Stimulated activated CD4-positive, alpha-beta T cell treated with anti-CD3 and anti-CD28 coated beads, TNF-alpha, amount 100 ng/mL, for 24 hours (primary cell): ENCODE measurements at places on chromosomes 2 and 18.

DNA sequence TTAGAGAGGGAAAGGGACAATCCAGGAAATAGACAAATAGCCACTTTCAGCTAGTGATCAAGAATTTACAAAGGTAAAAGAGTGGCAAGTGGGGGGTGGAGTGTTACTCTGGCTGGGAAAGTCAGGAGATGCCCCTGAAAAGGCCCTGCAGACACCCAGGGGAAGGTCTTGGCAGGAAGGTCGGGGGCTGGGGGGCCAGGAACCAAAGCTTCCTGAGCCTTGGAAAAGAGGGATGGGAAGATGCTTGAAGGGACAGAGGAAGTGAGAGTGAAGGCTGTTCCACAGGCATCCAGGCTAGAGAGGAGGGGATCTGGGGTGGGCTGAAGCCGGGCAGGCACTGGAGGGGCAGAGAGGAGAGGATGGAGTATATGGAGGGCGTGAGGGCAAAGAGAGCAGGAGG, 3.9 kb upstream of the TMEM37 start:
- no peak for DNase-seq

GRCh38 chr2:102072741-102073140, 69.8 kb upstream of the IL1R1 start:
- DNase-seq = no peak

- DNase-seq = no peak
Observed at GRCh38 chr2:215817046-215817445, 196.3 kb downstream of the MREG start.

- DNase-seq = no peak
Observed at GRCh38 chr2:222318712-222319585, 20.2 kb upstream of the PAX3 start.

GRCh38 chr18:7603259-7604000, 36.3 kb downstream of the PTPRM start:
- DNase-seq = no peak

DNA sequence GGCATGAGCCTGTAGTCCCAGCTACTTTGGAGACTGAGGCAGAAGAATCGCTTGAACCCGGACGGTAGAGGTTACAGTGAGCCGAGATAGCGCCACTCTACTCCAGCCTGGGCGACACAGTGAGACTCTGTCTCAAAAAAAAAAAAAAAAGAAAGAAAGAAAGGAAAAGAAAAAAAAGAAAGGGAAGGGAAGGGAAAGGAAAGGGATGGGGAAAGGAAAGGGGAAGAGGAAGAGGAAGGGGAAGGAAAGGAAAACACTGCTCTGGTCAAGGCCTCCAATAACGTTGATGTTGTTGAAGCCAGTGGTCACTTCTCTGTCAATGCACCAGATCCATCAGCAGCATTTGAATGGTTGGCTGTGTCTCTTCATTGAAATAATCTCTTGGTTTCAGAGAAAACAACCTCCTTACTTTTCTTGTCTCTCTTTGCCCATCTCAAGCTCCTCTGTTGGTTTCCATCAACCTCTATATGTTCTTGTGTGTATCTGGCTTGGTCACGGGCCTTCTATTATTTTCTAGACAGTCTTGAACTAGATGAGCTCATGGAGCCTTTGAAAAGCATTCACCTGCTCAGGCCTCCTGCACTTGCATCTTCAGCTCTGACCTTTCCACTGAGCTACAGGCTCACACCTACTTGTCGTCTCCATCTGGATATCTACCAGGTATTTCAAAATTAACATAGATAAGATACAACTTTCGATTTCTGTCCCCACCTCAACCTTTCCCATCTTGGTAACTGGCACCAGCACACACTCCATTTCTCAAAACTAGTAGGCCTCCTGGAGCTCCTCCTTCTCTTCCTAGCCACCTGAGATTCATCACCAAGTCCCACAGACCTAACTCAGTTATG, 69.4 kb upstream of the LAPTM4A start:
- no peak for DNase-seq

GRCh38 chr2:143528021-143528420, 398.8 kb downstream of the ARHGAP15 start:
- DNase-seq = no peak

- DNase-seq = no peak
Observed at GRCh38 chr2:190766174-190766572, 114.4 kb upstream of the GLS start.

DNA sequence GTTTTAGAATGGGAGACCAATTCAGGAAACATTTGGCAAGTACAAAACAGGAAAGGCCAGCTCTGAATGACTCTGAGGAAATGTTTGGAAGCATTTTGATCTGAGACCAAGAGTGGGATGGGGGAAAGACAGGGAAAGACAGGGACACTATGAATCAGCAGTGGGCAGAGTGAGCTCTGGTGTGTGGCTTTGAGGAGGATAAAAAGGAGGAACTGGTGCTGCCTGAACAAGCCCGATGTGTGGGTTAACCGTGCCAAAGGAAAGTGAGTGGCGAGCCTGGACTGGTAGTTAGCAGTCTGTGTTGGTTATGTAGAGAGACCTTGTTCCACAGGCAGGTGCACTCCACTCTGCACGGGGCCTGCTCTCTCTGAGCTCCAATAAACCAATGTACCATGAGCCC, 5.3 kb downstream of the MFSD6 start:
- no peak for DNase-seq

- no peak for DNase-seq
Observed at GRCh38 chr2:11281186-11281585, 63.2 kb downstream of the ROCK2 start.

GRCh38 chr2:235968155-235968554, 200.0 kb downstream of the GBX2 start:
- no peak for DNase-seq

- no peak for DNase-seq
Observed at GRCh38 chr2:158644139-158644538, 151.0 kb upstream of the DAPL1 start.

DNA sequence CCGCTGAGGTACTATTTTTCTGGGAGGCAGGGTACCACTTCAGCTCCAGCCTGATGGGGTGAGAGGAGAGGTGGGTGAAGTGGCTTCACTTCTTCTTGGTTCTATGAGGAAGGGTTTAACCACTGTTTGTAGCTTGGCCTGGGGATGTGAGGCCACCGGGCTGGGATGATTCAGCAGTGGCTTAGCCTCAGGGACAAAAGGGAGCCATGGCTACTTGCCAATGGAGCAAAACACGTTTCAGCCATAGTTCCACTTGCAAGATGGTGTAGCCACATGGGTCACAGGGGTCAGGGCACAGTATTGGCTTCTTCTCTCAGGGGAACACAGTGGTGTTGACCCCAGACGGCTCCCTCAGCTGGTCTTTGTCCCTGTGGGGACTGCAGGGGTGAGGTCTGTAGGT, 14.9 kb downstream of the ZDBF2 start:
- no peak for DNase-seq

DNA sequence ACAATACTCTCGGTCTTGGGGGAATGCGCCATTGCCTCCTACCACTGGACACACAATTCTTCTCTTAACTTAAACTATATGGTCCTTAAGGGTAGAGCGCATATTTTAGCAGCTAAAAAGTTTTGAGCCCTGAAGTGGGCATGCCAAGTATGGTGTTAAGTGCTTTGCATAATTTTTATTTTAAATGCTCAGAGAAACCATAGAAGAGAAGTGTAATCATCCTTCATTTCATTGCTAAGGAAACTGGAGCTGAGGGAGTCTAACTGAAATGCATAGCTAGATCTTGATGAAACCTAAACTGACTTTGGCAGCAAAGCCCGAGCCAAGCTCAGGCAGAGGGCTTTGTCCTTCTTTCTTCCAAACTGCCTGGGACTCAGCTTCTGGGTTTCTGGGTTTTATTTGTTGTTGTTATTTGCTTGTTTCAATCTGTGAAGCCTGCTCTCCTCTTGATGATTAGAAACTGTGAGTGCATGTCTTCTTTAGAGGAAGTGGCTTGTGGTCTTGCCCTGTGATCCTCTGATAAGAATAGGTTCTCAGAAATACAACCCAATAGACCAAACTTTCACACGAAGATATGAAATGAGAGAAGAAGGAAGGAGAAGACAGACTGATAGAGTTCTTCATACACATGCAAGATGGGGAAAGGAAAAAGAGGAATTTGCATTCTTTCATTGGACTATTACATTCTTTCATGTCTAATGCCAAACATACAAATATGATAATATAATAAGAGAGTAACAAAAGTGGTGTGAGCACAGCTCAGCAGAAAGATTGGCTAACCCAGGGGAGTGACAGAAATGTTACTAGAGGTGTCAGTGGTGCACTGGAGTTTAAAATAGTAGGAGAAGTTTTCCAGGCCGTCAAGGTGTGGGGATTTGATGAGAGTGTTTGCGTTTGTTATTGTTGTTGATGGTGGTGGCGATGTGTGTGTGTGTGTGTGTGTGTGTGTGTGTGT, 7.5 kb upstream of the RNF144A start:
- DNase-seq = no peak

- DNase-seq = no peak
Observed at GRCh38 chr2:160917850-160918249, 242.4 kb upstream of the TANK start.

- no peak for DNase-seq
Observed at GRCh38 chr2:43685357-43685756, 9.1 kb upstream of the C1GALT1C1L start.

GRCh38 chr18:48219810-48220499, 189.2 kb downstream of the ZBTB7C start:
- no peak for DNase-seq

DNA sequence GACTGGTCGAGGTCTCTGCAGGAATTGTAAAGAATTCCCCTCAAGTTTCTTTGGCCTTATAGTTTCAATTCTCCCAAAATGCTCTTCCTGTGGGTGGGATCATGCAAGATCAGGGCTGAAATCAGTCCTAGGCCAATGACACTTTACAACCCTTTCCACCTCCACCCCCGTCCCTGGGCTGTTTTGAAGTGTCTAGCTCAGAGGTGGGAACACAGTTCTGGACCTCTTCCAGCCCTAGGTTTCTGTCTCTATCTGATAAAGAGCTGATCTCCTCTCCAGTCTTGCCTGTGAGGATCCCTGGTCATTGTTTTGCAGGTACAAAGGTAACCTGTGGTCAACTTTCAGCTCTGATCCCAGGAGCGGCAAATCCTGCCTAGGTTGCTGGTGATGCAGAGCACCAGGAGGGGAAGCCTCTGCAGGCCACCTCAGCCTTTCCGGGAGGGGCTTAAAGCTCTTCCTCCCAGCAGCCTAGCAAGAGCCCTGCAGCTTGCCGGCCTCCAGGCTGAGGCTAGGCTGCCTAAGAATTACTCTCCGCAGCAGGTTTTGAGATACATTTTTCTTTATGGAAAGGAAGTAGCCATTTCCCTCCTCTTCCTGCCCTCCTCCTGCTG, 69.8 kb upstream of the WIPF1 start:
- no peak for DNase-seq

DNA sequence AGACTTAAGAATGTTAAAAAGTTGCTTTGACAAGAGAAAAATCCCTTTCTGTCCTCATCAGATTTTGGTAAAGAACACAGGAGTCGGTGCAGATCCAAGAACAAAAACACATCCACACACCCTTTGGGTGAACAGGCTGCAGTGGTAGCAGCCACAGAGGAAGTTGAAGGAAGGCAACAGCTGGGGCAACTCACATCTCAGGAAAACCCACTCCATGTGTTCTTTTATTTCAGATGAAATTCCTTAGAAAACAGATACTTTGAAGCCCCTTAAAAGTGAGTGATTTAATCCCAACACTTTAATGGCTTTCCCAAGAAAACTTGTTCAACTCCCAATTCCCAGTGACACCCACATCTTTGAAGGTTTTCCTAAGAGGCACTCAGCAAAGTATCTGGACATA, 271.3 kb downstream of the ICOS start:
- DNase-seq = no peak

DNA sequence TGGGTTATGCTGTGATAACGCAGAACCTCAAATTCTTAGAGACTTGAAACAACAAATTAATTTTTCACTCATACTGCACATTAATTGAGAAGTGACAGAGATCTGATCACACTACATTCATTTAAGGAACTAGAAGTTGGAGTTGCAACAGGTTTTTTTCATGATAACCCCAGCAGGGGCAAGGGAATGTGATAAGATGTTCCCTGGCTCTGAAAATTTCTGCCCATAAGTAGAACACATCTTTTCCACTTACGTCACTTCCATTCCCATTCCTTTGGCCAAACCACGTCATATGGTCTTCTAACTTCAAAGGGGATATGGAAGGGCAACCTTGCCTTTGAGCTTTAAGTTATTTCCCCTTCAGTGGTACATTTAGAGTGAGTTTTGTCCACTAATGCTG, 29.7 kb upstream of the PSME4 start:
- DNase-seq = no peak

DNA sequence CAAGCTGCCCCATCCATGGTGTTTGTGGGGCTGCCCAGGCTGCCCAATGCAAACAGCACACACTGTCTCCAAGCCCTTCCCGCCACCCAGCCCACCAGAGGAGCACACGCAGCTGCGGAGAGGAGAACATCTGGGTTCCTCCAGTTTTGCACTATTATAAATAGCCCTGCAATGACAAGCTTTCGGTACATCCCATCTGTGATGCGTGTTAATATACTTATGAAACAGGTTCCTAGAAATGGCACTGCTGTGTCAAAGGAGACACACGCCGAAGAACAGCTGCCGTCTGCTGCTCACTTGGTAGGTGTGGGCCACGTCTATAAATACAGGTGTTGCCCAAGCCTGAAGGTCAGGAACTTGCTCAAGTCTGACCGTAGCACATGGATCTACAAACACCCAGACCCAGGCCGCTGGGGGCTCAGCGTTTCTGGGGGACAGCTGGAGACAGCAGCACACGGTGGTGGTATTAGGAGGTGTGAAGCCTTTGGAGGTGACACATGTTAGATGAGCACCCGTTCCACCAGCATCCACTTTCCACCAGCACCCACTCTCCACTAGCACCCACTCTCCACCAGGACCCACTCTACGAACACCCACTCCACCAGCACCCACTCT, 34.3 kb downstream of the PXDN start:
- DNase-seq = no peak

DNA sequence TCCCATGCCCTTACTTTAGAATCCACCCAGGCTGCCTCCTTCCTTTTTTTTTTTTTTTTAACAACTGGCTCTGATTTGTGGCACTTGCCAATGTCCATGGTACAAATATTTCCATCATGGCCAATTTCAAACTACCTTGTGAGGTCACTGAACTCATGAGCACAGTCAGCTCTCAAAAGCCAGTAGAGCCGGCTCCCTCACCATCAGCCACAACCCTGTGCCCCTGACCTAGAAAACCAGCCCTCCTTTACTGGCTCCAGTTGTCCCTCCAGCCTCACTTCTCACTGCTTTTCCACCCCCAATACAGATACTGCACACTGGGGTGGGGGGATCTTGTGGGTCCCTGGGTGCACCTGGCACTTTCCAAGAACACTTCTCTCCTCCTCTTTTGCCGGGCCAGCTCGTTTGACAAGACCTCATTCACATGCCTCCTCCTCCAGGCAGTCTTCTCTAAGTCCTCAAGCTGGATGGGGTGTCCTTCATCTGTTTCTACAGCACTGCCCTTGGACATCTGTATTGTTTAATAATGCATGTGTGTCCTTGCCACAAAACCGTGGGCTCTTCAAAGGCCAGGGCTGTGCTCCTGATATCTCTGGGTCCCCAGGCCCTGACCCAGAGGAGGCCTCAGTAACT, 35.5 kb downstream of the SDC1 start:
- DNase-seq = no peak

DNA sequence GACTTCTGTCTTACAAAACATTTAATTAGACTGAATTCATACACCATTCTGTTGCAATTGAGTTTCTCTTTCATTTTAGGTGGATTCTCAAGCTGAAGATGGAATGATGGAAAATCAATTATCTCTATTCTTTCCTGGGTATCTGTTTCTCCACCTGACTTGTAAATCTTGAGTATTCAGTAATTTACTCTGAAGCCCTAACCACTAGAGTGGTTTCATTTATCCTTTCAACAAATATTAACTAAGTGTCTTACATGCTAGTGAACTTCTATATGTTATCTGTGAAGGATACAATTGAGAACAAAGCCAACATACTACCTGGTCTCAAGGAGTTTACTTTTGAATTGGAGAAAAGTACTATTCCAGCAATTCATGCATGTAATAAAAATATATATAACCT, 94.1 kb upstream of the ZNF804A start:
- no peak for DNase-seq
